Heart left ventricle (tissue), 16 donors: ENCODE measurements at places on chromosomes 3 and 15.

DNA sequence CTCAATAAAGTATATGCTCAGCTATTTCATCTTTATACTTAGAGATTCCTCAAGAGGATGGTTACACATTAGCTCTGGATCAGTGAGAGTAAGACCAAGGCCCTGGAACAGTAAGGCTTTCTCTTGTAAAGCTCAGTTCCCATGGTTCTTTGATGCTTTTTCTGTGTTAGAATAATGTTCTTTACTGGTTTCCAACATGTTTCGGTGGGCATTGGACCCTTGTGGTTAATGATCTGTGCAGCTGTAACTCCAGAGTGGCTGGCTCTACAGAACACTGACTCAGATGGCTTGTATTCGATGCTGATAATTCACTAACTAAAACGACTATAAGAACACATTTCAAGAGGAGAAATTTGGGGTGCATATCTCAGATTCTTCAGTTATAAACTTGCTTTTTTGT, 114.7 kb downstream of the AKAP13 start:
- DNase-seq = no peak

GRCh38 chr15:98924401-98925049, 83.1 kb downstream of the PGPEP1L start:
- peak; percentile 21 for DNase-seq

DNA sequence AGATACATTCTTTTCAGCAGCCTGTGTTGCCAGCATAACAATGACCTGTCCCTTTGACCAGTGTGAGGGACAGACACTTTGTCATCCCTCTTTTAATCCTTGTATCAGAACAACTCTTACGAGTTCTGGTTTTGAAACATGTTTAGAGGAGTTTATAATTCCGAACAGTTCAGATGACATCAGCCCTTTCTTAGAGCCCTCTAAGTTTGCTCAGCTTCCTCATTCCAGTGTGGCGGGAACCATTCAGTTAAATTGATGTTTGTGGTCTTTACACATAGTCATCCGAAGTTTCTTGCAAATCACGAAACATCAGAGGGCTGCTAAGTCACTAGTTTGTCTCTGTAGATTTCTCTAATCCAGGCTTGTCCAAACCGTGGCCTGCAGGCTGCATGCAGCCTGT, 102.5 kb downstream of the AKAP13 start:
- DNase-seq = no peak

DNA sequence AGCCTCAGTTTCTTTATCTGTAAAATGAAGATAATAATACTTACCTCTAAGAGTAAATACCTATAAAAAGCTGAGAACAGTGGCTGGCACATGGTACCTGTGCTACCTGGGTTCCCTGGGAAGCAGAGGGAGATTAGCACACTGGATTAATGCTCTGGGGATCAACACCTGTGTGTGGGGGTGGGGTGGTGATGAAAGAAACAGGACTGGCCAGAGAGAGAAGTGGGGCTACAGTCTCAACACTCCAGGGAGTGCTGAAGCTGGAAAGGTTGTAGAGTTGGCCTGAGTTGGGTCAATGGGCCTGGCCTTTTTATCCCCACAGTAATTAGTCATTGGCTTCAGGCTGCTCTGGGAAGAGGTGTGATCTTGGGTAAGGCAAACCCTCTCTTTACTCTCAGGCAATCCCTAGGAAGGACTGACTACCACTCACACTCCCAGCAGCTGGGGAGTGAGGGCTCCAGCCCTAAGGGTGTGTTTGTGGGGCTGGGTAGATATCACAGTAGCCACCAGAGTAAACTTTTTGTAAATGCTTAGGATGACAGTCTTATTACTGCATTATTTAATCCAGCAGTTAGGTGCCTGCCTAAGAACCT, 102.5 kb downstream of the SV2B start:
- DNase-seq = no peak

DNA sequence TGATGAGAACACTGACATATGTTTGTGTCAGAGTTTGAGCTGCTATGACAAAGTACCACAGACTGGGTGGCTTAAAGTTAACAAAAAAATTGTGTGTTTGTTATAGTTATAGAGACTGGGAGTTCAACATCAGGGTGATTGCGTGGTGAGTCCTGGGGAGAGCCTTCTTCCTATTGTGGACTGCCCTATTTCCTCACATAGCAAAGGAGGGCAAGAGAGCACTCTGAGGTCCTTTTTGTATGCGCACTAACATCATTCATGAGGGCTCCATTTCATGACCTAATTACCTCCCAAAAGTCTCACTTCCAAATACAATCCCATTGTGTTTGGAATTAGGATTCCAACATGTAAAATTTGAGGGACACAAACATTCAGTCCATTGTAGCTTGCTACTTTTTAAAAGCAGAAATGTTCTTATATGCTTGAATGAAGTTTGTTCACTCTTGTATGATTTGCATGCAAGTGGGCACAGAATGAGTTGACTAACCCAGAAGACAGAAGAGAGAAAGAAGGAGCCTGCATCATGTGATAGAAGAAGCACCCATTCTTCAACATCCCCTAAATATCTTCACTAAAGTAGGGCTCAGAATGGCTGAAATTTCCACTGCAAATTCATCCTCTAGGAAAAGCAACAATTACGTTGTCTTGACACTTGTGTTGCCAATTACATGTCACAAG, 18.9 kb upstream of the ALCAM start:
- DNase-seq = no peak

- no peak for DNase-seq
Measured at GRCh38 chr3:63751459-63751858, 67.6 kb upstream of the C3orf49 start.

GRCh38 chr15:90062023-90062442, 40.2 kb downstream of the IDH2 start:
- DNase-seq = peak; percentile 74
